SK-N-SH treated with all-trans-retinoic acid at 6 μM for 48 hours (cell line): ENCODE measurements at places on chromosomes 6 and 20.

GRCh38 chr6:169312658-169313346 is 59.2 kb upstream of the THBS2 start:
- no peak for ATAC-seq

DNA sequence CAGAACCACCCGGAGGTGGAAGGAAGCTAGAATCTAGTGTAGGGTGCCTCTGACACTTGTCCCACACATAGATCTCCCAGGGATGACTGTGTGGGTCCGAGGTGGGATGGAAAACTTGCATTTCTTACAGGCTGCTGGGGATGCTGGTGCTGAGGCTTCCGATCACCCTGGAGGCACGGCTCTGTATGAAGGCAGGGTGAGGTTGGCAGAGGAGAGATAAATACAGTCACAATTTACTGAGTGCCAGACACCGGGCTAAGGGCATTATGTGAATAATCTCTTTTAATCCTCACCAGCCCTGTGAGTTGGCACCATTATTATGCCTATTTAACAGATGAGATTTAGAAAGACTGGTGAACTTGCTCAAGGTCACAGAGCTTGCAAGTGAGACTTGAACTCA is 250.2 kb upstream of the RREB1 start:
- no peak for ATAC-seq

GRCh38 chr6:30329331-30329730 is 2.6 kb downstream of the TRIM39 start:
- ATAC-seq: no peak

- ATAC-seq: no peak
Measured at GRCh38 chr6:98463038-98464000, 371.1 kb upstream of the POU3F2 start.

DNA sequence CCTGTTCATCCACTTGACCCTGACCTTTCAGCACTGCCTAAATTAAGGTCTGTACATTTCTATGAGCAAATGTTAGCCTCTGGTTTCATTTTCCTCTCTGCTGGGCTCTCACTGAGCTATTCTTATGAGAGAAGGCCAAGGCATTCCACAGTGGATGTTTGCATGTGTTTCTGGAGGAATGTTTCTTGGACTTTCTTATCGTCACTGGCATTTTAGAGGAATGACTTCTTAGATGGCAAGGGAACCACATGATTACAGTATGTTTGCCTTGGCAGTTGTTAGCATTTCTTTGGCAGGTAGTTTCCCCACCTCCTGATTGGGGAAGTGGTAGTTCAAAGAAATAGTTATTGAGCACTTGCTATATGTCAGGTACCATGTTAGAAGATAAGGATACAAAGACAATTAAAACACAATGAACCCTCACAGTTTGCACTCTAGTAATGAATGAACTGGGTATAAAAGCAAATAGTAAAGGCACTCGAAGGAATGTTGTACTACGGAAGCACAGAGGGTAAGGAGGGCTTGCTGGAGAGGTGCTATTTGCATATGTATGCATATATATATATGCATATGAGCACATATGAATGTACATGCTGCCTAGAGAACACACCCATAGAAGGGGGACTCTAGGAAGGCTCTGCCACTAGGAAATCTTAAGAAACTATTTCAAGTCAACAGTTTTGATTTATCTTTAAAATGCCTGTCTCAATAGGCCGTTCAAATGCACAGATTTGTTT is 307.4 kb downstream of the EYA4 start:
- ATAC-seq: no peak

- no peak for ATAC-seq
Measured at GRCh38 chr6:39855356-39855995, 63.3 kb downstream of the DAAM2 start.

DNA sequence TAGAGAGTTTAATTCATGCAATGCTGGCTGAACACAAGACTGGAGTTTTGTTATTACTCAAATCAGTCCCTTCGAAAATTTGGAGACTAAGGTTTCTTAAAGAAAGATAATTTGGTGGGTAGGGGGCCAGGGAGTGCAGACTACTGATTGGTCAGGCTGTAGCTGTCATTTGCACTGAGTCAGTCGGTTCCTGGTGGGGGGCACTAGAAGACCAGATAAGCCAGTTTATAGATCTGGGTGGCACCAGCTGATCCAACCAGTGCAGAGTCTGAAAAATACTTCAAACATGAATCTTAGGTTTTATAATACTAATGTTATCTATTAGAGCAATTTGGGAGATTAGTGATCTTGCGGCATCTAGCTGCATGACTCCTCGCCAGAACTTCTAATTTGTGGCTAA is 530.7 kb downstream of the NKAIN2 start:
- no peak for ATAC-seq

GRCh38 chr6:168903613-168904345 is 349.9 kb downstream of the THBS2 start:
- no peak for ATAC-seq

DNA sequence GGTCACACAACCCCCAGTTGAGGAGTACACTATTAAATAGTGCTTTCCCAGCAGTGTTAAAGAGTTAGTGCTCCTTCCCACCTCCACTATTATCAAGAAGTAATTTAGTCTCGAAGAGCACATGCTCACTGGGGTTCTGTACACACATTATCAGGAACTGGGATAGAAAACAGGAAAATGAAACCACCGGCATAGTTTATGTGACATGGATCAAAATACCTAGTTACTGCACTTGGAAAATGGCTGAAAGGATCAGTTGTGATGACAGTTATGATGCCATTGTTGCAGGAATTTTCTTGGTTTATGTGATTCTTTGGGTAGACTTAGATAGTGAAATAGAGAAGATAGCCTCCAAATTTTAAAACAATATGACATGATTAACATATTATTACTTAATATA is 152.9 kb downstream of the AKAP7 start:
- ATAC-seq: no peak

DNA sequence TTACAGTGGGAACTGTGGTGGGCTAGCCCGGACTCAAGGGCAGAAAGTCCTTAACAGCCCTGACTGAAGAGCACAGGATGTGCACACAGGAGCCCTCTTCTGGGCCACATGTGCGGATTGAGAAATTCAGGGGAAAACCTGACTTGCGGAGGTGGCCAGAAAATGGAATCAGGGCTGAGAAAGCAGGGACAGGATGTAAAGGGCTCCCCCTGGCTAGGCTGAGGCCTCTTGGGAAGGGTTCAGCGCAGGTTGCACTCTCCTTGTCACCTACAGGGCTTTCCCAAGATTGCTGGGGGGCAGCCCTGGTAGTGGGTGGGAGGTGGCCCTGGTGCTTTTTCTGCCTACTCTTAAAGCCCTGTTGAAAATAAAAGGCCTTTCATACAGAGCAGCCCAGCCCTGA is 251.2 kb downstream of the SLC24A3 start:
- ATAC-seq: no peak

DNA sequence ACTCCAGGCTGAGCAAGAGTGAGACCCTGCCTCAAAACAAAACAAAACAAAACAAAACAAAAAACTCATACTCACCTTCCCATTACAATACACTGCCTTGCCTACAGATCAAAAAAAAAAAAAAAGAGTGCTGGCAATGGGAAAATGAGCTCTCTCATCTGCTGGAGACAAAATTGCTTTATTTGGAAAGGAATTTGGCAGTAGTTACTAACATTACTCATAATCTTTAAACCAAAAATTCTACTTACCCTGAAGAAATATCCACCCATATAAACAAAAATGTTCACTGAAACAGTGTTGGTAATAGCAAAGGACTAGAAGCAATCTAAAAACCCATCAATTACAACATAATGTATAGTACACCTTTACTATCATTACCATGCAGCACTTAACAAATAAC is 120.4 kb downstream of the RNGTT start:
- peak; percentile 75 for ATAC-seq

GRCh38 chr20:39535301-39535700 is 573.2 kb downstream of the DHX35 start:
- no peak for ATAC-seq

GRCh38 chr6:144824018-144824417 is 538.9 kb downstream of the UTRN start:
- no peak for ATAC-seq

- peak; percentile 75 for ATAC-seq
Measured at GRCh38 chr6:24666097-24666640, 530 bp downstream of the TDP2 start.

DNA sequence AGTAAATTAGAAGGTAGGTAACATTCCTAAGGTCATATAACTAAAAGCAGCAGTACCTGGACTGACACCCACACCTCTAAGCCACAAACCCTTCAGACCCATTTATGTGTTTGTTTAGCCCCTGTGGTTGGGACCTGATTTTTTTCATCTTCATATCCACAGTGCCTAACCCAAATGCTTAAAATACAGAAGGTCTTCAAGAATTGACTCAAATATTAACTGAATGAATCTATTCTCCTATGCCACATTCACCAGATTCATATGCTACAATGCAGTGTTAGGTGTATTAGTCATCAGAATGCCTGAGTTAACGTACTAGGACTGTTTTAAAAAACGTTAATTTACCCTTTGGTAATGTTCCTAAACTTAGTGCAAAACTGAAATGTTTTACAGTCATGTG is 124.8 kb downstream of the AHI1 start:
- ATAC-seq: peak; percentile 74

DNA sequence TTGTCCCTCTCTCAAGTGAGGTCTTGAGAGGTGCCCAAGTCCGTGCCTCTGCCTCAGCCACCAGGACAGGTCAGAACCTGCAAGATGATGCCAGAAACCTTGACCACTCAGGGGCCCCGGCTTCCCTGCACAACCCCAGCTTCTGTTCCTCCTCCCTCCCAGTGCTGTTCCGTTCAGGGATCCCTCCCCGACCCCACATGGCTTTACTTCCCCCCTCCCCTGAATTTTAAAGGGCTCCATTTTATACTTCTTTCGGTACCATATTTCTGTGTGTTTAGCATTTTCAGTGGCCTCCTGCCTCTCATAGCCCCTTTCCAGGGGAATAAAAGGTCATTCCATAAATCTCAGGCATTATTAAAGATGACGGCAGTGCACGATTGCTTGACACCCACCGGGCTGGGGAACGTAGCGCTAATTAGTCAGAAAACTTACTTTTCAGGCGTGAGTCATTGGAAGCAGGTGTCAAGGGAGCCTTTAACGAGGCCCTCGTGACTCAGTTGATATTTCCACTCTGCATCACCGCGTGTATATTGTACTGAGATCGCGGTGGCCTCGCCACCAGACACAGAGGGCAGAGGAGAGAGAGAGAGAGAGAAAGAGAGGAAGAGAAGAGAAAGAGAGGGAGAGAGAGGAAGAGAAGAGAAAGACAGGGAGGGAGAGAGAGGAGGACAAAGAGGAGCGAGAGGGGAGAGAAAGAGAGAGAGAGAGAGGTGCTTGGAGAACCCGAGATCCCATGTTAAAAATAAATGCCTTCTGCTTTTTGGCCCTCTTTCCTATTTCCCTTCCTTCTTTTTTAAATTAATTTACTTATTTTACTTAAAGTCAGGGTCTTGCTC is 21.3 kb downstream of the KCNG1 start:
- ATAC-seq: no peak

DNA sequence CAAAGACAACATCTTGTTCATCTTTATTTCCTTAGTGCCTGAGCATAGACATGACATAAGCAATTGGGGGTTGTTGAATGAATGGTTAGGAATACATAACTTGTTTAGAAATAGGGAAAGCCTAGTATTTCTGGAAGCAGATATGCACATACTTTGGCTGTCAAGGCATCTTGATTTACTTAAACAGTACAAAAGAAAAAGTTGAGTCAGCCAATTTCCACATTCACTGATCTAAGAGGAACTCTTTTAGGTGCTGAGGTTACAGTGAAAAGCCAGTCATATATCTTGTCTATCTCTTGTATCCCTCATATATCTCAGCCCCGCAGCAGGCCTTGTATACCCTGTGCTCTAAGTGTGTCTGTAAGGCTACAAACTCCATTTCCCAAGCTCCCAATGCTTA is 11.6 kb downstream of the ZKSCAN4 start:
- ATAC-seq: no peak

- ATAC-seq: no peak
Measured at GRCh38 chr6:17902974-17903373, 84.5 kb downstream of the KIF13A start.

DNA sequence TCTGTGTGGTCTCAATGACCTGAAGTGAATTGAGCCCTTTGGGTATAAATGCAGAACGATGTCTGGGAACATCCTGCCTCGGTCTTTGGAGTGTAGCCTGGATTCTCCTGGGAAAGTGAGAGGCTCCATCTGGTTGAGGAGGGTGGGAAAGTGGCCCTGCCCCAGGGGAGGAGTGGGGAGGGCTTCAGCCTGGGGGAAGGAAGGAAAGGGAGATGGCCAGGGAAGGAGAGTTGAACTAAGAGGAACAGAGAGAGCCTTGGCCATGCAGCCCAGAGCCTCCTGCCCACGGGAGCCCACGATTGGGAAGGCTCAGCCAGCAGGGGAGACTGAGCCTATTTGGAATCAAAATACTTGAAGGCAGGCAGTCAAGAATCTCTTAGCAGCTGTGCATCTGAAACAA is 2.3 kb upstream of the EPB41L1 start:
- ATAC-seq: no peak

DNA sequence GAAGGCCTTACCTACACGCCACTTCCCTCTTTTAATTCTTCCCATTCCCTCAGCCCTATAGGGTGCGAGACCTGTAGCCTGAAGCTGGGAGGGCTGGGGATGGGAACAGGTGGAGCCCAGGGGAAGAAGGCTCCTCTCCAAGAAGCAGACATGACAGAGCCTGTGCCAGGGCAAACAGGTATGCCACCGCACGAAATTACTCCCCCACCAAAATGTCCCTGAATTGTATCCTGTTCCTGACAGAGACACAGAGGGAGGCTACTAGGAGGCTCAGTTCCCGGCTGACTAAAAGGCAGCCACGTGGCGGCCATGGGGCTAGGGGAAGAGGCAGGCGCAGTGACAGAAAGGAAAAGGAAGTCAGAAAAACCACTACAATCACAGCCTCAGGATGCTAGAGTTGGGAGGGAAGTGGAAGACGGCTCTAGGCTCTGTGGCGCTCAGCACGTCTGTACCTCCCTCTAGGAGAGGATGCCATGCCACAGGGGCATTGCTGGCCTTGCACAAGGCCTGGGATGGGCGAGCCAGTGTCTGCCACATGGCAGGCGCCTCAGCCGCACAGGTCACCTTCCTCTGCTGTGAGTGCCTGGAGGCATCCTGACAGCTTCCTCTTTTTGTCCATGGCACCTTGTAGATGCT is 27.7 kb downstream of the TFEB start:
- no peak for ATAC-seq

- no peak for ATAC-seq
Measured at GRCh38 chr20:3245156-3245555, 6.2 kb upstream of the SLC4A11 start.
